ENCODE measurements at places on chromosomes 6 and 20.
A peak's percentile ranks its signal among the peaks of the same experiment; 100 is the strongest.

DNA sequence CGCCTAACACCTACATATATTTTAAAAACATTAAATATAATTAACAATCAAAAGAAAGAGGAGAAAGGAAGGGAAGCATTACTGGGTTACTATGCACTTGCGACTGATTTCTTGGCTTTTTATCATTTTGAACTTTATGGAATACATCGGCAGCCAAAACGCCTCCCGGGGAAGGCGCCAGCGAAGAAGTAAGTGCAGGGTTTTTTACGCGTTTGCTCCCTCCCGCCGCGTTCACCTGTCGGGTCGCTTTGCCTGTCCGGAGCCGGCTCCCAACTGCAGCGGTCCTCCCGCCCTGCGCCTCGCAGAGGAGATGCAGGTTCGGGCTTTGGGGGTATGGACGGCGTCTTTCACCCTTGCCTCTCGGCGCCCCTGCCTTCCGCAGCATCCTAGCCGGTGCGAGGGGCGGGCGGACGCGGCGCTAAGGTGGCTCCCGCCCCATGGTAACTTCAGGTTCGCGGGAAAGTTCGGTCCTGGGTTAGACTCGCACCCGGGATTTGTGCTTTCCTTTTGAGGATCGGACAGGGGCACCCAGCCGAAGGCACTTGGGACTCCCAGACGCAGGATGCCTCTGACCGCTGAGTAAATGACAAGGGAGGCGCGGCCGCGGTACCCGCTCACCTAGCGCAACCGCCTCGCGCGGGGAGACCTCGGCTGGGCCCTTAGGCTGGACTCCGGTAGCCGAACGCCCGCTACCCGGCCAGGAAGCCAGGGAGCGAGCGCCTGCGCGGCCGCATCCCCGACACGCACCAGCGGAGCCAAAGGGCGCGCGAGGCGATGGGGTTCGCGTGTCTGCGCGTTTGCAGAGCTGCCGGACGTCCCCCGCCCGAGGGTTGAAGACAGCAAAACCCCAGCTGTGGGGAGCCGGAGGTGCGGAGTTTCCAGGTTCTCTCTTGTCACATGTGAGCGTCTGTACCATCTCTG, 891 bp downstream of the RSPO3 start:
- DNase-seq = no peak

DNA sequence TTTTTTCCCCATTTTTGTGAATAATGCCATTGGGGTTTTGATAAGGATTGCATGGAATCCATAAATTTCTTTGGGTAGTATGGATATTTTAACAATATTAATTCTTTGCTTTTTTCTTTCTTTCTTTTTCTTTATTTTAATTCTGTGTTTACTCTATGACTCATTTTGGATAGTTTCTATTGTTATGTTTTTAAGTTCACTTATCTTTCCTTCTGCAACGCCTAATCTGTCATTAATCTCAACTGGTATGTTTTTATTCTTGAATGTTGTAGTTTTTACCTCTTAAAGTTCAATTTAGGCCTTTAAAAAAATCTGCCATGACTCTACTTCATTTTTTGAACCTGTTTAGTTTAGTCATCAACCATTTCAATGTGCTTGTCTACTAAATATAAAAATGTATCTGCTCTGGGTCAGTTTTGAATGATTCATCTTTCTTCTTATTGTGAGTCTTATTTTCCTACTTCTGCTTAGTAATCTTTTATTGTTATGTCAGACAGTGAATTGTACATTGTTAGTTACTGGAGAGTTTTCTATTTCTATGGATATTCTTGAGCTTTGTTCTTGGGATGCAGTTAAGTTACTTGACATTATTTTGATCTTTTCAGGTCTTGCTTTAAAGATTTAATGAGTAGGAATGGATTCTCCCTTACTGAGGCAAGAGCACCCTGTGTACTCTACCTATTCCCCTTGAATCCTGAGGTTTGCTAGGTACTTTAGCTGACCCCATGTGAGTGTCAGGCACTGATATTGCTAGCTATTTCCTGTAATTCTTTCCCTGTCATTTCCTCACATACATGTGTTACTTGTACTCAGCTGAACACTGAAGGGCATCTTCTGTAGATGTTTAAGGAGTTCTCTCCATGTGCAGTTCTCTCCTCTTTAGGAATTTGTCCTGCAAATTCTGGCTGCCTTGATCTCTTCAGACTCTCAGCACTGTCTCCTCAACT, 104.2 kb downstream of the TFAP2B start:
- no peak for DNase-seq

- DNase-seq = peak; percentile 57
Observed at GRCh38 chr20:25987073-25987927, 290.6 kb upstream of the ZNF337 start.

GRCh38 chr6:158033751-158034702, 52.4 kb downstream of the SYNJ2 start:
- DNase-seq = no peak

DNA sequence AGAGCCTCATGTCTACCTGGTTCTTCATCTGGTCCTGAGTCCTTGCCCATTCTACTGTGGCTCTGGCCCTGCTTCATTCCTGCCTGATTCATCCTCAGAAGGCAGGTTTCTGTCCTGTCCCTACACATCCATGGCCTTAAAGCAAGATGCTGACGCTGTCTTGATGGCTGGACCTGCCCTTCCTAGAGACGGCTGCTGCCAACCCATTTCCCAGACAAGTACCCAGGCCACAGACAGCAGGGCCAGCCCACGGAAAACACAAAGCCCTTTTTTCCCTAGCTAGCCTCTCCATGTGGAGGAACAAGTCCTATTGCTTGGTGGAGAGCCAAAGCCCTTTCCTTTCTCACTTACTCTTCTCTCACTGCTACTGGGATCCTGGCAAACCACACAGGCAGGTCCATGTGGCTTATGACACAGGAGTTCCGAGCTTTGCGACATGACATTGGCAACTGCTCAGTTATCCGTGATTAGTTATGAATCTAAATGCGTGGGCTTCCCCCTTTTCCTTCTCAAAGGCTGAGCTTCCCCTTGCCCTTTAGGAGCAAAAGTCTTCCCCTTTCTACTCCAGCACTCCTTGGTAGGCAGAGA, 72.9 kb downstream of the SLC22A3 start:
- no peak for DNase-seq

- DNase-seq = no peak
Observed at GRCh38 chr6:33213166-33213988, 5.1 kb downstream of the RING1 start.

DNA sequence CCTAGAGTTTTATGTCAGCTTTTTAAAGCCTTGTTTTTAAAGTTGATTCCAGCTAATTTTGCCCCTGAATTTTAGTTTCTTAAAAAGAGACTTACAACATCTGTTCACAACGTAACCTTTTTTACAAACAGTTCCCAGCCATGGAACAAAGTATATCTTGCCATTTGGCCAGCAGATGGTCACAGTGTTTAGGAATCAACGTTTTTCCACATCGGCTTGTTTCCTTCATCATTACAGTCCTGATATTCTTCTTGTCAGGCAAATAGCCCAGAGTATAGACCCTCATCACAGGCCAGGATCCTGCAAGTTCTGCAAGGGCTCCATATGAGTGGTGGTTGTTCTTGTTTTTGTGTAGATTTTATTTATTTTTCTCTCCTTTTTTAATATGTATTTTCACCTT, 341.7 kb upstream of the HTR1E start:
- no peak for DNase-seq

GRCh38 chr6:90168693-90169131, 127.9 kb downstream of the BACH2 start:
- no peak for DNase-seq

DNA sequence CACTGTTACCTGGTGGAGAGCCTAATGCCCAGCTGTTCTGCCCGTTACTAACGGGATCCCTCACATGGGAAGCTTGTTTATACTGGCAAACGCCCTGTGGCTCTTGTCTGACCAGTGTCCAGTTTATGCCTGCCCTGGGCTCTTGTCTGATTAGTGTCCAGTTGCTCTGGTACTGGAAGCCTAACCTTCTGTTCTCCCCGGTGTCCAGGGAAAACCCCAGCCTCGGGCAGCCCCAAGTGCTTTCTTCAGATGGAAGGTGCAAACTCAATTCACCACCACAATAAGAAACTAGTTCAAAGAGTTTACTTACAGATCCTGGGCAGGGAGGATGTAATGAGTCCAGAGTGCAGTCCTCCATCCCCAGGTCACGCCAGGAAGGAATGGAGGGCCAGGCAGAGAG, 148.4 kb downstream of the TBXT start:
- no peak for DNase-seq

DNA sequence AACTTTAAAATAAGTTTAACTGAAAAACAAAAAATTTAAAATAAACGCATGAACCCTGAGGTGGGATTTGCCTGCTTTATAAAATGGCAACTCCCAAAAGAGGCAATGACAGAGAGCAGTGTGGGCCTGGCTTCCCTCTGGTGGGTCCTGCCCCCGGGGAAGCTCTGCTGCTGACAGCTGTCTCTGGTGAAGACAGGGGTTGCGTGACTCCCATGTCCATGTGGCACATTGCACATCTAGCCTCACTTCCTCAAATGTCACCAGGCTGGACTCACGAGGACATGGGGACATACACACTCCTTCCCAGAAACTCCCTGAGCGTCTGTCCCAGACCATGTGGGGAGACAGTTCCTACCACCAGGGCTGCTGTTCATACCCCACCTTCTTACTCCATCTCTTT, 66.2 kb downstream of the ABHD12 start:
- no peak for DNase-seq

DNA sequence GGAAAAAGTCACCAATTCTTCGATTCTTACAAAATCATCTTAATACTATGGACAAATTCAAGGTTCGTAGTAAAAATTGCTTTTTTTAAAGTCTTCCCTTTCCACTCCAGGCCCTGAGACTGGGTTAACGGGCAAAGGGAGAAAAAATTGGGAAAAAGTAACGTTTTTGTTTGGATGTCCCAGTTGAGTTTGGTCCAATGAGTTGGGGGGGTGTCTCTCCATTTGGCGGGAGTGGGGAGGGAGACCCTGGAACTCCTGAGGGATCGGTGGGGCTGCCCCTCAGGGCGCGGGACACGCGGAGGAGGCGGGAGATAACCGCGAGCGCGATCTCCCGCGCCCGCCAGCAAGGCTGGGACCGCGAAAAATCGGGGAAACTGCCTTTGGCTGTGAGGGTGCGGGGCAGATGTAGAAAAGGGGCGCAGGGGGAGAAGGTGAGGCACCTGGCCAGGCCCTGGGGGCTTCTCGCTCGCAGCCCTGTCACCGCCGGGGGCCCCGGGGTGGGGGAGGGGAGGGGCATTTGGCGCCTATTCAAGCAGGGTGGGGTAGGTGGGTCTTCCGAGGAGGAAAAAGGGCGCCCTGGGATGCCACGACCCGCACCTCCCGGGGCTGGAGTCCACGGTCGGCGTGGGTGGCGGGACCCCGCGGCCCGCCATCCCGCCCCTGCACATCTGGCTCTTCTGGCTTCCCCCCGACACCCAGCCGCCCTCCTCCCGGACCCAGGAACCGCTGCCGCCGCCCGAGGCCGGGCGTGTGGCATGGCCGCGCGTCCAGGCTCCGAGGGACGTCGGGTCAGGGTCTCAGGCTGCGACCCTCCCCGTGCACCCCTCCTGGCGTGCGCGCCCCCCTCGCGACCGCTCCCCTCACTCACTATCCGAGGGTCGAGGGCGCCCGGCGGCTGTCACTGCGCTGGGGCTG, 595 bp downstream of the FBXO5 start:
- no peak for DNase-seq

DNA sequence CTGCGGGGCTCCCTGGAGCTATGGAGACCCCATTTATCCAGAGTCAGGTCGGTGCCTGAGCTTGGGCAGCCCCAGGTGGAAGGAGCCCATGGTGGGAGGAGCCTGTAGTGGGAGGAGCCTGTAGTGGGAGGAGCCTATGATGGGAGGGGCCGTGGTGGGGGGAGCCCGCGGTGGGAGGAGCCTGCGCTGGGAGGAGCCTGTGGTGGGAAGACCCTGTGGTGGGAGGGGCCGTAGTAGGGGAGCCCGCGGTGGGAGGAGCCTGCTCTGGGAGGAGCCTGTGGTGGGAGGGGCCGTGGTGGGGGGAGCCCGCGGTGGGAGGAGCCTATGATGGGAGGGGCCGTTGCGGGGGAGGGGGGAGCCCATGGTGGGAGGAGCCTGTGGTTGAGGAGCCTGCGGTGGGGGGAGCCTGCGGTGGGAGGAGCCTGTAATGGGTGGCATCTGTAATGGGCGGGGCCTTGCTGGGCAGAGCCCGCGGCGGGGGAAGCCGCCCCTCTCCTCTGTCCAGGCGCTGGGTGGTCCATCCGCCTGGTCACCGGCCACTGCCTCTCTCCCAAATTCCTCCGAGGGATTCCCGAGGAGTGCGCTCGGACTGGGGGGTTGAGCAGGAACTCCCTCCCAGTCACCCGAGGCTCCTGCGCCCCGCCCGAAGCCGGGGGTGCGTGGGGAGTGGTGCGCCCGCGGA, 567 bp upstream of the FNDC11 start:
- DNase-seq = no peak

DNA sequence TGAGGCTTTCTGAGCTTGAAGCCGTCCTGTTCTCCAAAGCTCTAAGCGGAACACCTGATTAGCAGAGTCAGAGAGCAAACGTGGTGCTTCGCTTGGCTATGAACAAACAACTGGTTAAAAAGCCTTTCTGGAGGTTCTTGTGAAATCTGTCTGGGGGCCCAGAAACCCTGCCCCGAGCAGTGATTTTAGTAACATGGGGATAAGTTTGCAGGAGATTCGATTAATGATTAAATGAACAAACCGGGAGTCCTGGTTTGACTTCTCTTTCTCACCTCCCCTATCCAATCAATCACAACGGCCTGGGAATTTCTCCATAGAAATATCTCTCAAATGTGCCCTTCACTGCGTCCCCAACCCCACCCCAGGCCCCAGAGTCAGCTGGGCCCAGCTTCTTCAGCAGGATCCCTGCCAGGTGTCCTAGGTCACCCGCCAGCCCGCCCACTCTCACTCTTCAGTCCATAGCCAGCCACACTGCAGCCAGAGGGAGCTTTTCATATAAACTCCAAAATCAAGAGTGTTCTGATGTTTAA, 43.6 kb downstream of the ZDHHC14 start:
- no peak for DNase-seq

DNA sequence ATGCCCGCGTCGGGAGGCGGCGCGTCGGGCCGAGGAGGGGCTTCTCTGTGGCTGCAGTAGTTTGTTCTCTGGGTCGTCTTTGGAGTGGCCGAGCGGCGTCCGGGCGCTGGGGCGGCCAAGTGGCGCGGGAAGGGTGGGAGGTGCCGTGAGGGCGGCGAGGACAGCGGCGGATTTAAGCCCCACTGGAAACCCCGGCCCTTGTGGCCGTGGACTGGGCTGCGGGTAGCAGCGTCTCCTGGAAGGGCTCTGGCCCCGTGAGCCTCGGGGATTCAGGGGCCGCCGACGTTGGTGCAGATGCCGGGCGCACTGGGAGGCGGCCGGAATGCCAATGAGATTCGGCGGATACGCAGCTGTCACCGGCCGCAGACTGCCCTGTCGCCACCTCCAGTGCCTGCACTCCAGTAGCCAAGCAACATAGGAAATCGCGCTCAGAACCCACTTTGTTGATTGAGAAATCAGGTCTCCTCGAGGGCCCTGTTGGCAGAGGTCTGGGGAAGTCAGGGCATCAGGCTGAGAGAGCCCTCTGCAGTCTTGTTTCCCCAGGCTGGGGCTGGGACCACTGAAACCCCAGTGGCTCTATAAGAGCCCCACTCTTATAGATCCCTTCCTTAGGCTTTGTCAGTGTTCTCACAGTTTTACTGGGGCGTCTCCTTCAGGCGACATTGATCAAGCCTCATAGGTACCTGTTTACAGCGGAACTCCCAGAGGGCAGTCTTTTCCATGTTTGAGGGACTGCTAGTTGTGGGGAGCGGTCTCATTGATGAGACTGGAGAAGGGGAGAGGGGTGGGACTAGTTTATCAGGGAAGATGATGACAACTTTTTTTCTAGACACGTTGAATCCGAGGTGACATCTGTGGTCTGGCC, 642 bp downstream of the GZF1 start:
- peak; percentile 52 for DNase-seq

- DNase-seq = no peak
Observed at GRCh38 chr6:109454496-109455436, 806 bp downstream of the MICAL1 start.

- no peak for DNase-seq
Observed at GRCh38 chr6:132247381-132248159, 153.7 kb downstream of the MOXD1 start.

All from nucleus accumbens (tissue), 56 donors.